ENCODE measurements at places on chromosomes 7 and 10.
A peak's percentile ranks its signal among the peaks of the same experiment; 100 is the strongest.

DNA sequence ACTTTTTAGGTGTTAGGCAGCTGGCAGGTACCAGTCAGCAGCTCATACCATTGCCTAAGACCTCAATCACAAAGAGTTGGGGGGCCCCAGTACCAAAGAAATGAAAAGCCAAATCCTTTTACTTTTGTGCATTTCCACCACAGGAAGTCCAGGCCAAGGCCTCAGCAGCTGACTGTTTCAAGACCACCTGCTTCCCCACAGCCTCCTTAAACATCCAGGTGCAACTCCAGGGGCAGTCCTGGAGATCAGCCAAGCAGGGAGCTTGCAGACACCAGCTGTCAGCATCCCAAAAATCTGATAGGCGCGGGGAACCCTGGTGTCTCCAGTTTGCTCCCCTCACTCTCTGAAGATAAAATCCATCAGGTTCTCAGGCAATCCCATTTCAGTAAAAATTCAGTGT lies 91.5 kb upstream of the EFCAB10 start:
- no peak for DNase-seq

- DNase-seq = no peak
These were observed 36.8 kb downstream of the NACAD start for GRCh38 chr7:45052011-45052410.

GRCh38 chr7:142608630-142609428 lies 140.4 kb upstream of the PRSS1 start:
- DNase-seq = no peak

GRCh38 chr10:29370097-29371092 lies 81.5 kb downstream of the LYZL1 start:
- no peak for DNase-seq

DNA sequence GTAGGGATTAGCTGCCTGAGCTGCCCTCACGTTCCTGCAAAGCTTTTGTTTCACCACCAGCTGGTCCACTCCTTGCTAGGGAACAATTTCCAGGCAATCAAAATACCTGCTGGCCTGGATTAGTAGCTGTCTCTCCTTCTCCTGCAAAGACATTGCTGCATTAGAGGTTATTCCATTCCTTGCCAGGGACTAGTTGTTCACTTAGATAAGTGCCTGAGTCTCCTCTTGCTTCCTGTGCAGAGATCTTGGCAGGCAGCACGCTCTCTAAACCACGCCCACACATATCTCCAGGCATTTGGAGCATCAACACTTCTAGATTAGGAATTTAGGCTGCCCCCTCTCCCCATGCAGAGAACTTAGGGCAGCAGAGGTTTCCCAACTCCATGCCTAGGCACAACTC lies 150.4 kb upstream of the SMIM30 start:
- no peak for DNase-seq

DNA sequence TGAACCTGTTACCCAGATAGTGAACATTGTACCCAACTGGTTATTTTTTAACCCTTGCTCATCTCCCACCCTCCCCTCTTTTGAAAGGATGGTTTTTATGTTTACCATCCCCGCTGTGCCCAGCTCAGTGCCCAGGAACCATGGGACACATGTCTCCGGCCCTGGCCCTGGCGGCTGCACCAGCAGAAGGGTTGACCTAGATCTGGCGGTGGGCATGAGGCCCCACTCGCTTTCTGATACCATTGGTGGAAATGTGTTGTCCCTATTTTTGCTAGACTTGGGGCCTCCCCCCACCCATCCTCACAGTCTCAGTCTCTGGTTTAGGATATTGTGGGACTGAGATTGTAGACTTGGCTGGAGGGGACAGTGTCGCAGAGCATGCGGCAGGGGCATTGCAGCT lies 11.9 kb downstream of the PFKFB3 start:
- no peak for DNase-seq

GRCh38 chr10:88980247-88980646 lies 10.4 kb upstream of the FAS start:
- DNase-seq = no peak

- DNase-seq = no peak
These were observed 106.4 kb upstream of the FAM133B start for GRCh38 chr7:92696584-92696983.

DNA sequence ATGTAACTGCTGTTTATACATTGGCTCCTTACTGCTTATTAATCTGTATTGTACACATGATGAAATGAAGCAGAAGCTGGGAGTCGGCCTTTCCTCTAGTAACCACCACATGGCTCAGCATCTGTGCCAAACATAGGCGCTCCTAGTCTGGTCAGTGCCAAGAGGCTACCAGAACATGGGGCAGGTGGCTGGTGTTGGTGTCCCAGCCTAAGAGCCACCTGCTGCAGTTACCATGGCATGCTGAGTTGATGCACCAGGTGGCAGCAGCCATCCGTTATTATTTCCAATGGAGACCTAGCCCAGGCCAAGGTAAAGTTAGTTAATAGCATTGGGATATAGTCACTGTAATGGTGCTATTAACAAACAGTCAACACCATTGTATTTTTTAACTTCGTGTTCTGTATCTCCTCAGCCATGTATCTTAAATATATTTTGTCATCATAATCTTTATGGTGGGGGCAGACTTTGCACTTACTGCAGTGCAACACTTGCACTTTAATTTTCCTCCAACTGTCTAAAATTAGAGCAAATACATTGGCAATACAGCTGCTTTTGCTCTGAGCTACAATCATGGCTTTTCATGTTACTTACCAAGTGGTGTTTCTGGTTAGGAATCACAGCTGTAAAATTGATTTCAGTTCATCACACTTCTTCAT lies 33.1 kb downstream of the HBP1 start:
- peak; percentile 81 for DNase-seq

DNA sequence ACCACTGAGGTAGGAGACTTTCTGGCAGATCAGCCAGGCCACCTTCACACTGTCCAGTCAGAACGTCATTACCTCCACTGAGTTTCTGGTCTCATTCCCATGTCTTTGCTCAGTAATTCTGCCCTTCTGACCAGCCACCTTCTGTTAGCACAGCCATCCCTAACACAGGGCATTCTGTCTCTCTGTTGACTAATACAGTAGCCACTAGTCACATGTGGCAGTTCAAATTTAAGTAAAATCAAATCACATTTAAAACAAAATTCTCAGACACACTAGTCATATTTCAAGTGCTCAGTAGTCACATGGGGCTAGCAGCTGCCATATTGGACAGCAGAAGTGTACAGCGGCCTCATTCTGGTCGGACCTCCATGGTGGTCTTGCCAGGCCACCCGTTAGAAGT lies 7.4 kb downstream of the CPSF4 start:
- DNase-seq = no peak

DNA sequence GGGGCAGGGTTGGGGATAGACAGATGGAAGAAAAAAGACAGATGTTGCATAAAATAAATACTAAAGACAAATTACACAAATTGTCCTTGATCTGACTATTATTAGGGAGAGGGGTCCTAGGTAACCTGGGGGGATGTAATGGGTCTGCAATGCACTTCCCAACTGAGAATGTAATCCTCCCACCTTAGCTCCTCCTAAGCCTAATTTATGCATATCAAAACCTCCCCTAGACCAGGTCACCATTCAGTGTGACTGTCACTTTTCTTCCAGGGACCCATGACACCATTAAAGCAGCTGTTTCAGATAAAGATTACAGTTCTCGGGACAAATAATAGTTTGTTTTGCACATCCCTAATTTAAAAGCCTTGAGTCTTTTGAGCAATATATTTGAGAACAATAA lies 133.9 kb upstream of the FEZF1 start:
- no peak for DNase-seq

DNA sequence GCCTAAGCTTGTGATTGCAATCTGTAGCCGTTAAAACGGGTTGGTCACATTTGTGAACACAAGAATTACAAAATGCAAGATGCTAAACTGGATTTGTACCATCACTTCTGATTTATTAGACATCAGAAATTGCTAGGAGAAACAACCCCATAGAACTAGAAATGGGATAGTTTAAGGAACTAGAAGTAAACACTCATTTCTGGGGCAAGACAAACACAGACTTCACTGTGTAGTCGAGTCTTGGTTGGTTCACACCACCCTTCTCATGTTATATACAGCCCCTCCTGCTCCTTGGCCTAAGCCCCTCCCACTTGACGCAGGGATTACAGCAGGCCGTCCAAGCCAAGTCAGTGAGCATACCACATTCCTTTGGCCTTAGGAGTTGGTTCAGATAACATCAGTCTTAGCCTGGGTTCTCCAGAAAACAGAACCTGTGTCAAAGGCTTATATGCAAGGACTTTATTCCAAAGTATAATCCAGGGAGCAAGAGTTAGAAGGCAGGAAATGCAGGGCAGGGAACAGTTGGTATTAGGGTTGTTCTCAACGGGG lies 2.0 kb upstream of the NRAP start:
- DNase-seq = no peak

- no peak for DNase-seq
These were observed 11.1 kb downstream of the LRRC4 start for GRCh38 chr7:128020159-128020558.

- no peak for DNase-seq
These were observed 864 bp downstream of the PSTK start for GRCh38 chr10:122981066-122981464.

- DNase-seq = no peak
These were observed 89.0 kb downstream of the SEMA3A start for GRCh38 chr7:84105586-84105985.

- no peak for DNase-seq
These were observed 71.1 kb upstream of the FZD1 start for GRCh38 chr7:91193141-91193540.

DNA sequence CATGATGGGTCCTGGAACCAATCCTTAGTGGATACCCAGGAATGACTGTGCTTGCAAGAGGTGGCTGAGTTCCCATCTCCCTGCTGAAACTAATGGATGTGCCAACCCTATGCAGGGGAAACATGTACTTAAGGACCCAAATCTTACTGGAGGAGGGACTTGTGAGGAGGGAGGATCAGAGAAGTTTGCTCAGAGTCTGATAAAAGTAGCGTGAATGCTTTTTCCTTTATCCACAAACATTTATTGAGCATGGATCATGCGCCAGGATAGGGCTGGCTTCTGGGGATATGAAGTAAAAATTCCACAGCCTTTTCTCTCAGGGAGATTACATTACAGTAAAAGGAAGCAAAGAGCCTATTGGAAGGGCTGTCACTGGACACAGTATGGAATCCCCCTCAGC lies 358.5 kb downstream of the RPS24 start:
- DNase-seq = no peak

DNA sequence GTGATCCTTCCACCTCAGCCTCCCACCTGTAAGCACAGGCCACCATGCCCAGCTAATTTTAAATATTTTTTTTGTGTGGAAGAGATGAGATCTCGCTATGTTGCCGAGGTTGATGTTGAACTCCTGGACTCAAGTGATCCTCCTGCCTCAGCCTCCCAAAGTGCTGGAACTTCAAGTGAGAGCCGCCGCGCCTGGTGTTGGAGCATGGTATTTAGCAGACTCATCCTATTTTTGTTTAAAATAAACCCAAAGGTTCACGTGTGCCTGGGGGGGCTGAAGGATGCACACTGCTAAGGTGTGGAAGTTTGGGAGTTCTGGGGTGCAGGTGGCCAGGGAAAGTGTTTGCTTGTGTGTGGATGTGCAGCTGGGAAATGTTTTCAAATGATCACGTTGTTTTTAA lies 18.1 kb downstream of the PDGFA start:
- DNase-seq = no peak

- no peak for DNase-seq
These were observed 691.5 kb upstream of the LRRN3 start for GRCh38 chr7:110399421-110399820.

DNA sequence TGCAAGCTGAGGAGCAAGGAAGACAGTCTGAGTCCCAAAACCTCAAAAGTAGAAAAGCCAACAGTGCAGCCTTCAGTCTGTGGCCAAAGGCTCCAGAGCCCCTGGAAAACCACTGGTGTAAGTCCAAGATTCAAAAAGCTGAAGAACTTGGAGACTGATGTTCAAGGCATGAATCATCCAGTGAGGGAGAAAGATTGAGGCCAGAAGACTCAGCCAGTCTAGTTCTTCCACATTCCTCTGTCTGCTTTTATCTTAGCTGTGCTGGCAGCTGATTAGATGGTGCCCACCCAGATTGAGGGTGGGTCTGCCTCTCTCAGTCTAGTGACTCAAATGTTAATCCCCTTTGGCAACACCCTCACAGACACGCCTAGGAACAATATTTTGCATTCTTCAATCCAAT lies 20.1 kb upstream of the MDFIC start:
- no peak for DNase-seq

GRCh38 chr7:33903791-33904680 lies 1.3 kb upstream of the BMPER start:
- DNase-seq = no peak

DNA sequence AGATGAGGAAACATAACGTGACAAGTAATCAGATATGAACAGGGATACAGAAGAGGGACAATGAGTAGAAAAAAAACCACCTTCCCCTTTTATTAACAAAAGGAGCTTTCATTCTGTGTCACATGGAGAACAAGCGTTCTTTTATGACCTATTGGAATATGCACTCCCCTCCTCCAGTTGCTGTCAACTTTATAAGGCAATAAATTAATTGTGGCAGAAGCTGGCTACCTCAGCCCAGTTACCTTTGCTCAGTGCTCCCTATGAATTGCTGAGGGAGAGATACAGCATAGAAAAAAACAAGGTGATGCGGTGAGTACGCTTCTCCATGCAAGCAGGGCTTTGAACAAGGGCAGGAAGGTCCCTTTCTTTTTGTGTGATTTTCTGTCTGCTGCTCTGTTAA lies at the start of gene MGAM2:
TSS of gene MGAM2 (plus strand) at position 220 of the 400 bp plus-strand sequence. CDS start 5,156 bp downstream, outside the sequence.
- no peak for DNase-seq

- no peak for DNase-seq
These were observed 55.7 kb upstream of the FOXK1 start for GRCh38 chr7:4626318-4626845.
